Psoas muscle (tissue), 8 donors: ENCODE measurements at places on chromosomes 12 and 14. TPM values are rescaled to one million over a fixed set of nuclear protein-coding genes. Genes with fewer than 3 reads are reported as not detected.
A peak's percentile ranks its signal among the peaks of the same experiment; 100 is the strongest.

The TAS2R31 gene
- polyA plus RNA-seq: 0.13 TPM

- no peak for DNase-seq
Observed at GRCh38 chr14:103084021-103084919, at the start of gene LBHD2. Gene LBHD2, plus strand, starts transcription at chr14:103084210. Its CDS starts 1,803 bp downstream, at chr14:103086013.

DNA sequence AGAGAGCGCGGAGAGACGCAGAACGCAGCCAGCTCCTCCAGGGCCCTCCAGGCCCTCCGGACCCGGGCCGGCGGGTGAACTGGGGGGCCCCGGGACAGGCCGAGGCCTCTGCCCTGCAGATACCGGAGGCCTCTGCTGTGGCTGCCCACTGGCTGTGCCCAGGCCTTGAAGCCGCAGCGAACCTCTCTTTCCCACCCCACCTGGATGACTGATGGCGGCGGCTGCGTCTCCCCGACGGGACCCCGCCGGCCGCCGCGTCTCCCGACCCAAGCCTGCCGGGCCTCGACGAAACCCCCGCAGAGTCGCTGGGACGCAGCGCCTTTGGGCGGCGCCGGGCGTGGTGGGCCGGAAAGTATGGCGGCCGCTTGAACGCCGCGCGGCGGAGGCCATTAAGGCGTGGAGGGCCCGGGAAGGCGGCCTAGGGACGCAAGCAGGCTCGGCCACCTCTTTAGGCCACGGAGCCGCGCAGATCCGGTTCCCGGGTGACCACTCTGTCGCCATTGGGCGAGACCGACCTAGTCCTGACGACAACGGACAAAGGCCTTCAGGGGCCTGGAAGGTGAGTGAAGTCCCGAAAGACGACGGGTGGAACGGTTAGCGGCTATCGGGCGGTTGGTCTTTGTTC lies 8.4 kb upstream of the ERGIC2 start:
- no peak for DNase-seq

DNA sequence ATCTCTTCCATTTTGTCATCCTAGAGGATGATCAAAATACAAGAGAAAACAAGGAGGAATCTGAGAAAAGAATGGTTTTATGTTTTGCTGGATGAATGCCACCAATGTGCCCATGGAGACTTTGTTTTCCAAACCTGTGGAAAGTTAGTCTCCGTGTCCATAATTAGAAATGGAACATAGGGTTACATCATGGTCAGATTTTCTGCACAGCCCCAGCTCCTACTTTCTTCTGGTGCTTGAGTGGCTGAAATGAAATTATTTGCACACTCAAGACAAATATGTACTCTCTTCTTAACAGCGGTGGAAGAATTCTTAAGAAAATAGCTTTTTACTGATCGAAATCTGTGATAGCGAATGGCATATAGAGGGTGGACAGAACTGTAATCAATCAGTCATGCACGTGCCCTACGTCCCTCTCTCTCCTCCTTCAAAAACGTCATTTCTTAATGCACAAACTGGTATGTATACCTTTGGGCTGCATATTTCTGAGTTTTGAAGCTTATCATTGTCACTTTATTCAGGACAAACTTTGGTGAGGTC lies 825.2 kb downstream of the AACS start:
- no peak for DNase-seq

DNA sequence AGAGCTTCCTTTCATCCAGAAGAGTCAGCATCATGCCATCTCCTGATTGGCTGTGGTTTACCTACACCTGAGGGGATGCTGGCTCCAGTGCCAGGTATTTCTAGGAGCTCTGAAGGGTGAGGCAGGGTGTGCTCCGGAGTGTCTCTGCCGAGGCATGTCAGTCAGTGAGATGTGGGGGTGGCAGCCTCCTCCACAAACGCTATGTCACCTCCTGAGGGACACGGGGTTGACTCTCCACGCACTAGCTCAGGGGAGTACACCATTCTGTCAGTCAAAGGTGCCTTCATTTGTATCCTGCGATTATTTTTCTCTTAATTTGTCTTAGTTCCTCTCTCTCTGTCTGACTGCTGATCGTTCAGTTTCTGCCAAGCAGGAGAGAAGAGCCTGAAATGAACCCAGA lies 604.5 kb downstream of the VRK1 start:
- DNase-seq: no peak

DNA sequence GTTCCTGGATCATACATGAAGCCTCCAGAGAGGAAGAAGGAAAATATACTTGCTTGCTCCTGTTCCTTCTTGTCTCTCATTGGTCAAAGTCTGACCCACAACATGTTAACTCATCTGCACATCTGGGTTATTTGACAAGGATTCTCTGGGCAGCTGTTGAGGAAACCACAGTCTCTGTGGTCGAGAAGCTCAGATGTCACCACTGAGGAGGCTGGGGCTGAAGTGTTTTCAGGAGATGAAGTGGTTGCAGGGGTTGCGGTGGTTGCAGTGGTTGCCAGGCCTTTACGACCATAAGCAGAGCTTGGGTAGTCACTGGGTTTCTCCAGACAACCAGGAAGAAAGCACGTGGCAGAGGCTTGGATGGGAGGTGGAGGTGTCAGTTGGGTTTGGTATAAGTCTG lies 265.0 kb upstream of the LRIG3 start:
- no peak for DNase-seq

GRCh38 chr14:103628221-103628683 lies 759 bp upstream of the KLC1 start:
- DNase-seq: peak; percentile 85

The CORO1C gene
- 16.9 TPM for polyA plus RNA-seq

The EIF2S3B gene
- 0.37 TPM for polyA plus RNA-seq

The ARL1 gene
- 56.4 TPM for polyA plus RNA-seq

- no peak for DNase-seq
Observed at GRCh38 chr14:99672506-99673304, 11.4 kb upstream of the CYP46A1 start.

DNA sequence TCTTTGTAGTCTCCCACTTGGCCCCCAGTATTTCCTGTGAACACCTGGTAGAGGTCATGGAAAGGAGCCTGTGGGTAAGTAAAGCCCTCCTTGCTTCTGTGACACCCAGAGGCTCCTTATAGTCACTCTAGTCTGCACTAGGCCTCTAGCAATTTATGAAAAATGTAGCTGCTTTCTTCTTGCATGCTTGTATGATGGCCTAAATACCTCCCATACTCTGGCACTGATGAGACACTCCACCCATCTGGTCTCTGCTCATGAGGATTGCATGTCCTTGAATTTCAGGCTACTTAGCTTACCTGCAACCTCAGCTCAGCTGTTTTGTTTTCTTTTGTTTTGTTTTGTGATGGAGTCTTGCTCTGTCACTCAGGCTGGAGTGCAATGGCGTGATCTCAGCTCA lies 4.6 kb upstream of the A2ML1 start:
- DNase-seq: no peak

DNA sequence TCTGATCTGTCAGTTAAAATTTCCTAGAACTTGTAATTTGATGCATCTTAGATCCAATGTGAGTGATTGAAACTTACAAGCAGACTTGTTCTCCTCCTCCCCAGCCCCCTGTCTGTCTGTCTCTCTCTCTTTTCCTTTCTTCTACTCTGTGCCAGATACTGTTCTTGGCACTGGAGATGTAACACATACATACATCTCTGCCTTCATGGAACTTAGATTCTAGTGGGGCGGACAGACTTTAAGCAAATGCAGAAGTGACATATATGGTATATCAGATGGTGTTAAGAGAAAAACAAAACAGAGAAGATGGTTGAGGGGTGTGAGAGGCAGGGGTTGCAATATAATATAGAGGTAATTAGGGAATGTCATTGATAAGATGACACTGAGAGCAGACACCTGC lies 6.6 kb downstream of the CHST11 start:
- no peak for DNase-seq

- no peak for DNase-seq
Observed at GRCh38 chr12:15599266-15600037, 189.7 kb downstream of the EPS8 start.

DNA sequence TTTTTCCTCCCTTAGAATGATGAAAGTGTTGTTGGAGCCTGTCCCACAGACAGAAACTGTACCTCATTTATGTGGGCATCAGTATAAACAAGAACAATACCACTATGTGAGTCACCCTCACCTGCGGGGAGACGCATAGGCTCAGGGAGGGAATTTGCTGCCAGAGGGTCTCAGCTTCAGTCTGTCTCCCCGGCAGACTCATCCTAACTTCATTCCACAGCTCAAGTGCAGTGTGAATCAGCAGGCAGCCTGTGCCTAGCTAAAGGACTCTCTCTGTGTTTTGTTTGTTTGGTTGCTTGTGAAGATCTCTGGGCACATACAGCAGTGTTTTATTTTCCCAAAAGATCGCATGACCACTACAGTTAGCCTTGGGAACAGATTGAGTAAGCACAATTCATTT lies 98.9 kb downstream of the PRKCH start:
- no peak for DNase-seq

DNA sequence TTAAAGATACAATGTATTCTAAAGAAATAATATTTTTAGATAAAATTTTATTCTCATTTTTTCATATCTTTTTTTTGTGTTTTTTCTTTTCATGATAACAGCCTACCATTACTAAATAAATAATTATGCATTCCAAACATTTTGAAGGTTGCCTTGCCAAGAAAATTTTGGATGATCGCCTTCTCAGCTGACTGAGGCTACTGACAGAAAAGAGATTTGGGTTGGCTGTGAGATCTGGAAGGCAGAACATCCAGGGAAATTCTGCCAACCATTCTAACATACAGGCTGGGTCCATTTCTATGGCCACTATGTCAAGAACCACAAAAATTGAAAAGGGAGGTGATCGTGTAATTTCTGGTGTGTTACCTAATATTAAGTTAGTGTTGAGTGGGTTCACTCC lies 48.1 kb downstream of the GALNT8 start:
- no peak for DNase-seq

DNA sequence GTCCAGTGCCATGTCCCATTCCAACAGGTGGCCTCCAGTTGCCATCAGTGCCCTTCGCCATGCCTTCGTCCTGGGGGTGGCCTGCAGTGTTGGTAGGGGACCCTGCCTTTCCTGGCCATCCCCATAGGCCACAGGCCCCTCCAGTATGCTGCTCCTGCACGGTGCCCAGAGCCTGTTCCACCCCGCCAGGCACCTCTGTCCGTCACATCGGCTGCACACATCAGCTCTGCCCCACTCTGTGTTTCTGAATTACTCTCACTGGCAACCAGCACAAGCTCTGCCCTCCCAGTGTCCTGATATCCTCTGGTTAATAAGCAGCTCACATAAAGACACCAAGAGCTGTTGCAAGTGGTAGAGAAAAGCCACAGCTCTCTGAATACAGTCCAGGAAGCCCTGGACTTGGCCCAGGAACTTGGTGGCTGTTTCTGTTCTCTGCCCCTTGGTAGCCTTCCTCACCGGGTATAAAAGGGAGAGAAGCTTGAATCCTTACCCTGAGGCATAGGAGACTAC lies 31.3 kb upstream of the ATP2A2 start:
- peak; percentile 62 for DNase-seq

GRCh38 chr12:46364777-46365580 lies 7.6 kb downstream of the SLC38A2 start:
- no peak for DNase-seq

The SLC7A8 gene
- 10.4 TPM for polyA plus RNA-seq

- no peak for DNase-seq
Observed at GRCh38 chr12:77722536-77722935, 108.2 kb upstream of the NAV3 start.

The RPGRIP1 gene
- polyA plus RNA-seq: not detected

DNA sequence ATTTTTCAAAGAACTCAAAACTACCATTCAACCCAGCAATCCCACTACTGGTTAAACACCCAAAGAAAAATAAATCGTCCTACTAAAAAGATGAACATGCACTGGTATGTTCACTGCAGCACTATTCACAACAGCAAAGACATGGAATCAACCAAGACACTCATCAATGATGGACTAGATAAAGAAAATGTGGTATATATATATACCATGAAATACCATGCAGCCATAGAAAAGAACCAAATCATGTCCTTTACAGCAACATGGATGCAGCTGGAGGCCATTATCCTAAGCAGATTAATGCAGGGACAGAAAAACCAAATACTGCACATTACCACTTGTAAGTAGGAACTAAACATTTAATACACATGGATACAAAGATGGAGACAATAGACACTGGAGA lies 3.8 kb upstream of the ANO6 start:
- DNase-seq: no peak

DNA sequence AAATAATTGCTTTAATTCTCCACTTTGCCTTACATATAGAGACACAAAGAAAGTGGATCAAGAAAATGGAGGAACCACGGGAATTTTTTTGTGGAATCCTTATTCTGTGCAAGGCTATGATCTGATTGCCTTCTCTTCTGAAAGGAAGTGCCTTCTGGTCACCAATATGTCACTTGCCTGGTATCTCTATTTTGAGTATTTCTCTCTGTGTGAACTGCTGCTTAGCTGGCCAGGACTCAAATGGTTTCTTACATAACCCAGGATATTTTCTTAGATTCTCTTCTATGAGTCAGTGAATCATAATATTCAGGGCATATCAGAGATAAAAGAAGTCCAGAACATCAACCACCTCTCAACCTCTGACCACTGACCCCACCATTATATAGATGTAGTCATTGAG lies 156.1 kb downstream of the DIO2 start:
- no peak for DNase-seq

DNA sequence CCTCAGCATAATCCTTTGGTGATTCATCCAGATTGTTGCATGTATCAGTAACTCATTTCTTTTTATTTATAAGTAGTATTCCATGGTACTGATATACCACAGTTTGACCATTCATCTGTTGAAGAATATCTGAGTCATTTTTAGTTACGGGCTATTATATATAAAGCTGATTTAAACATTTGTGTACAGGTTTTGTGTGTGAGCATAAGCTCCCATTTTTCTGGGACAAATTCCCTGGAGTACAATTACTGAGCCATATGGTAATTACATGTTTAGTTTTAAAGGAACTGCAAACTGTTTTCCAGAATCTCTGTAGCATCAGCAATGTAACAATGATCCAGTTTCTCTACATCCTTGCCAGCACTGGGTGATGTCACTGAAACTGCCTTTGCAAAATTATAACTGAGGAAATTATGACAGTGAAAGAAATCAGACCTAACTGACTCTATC lies 236.2 kb upstream of the KRR1 start:
- no peak for DNase-seq

The ZNF641 gene
- polyA plus RNA-seq: 25.1 TPM

The PYGL gene
- polyA plus RNA-seq: 3.6 TPM

- no peak for DNase-seq
Observed at GRCh38 chr12:5511256-5511643, 79.3 kb downstream of the NTF3 start.

The CCDC175 gene
- not detected for polyA plus RNA-seq

The FZD10 gene
- 0.26 TPM for polyA plus RNA-seq

DNA sequence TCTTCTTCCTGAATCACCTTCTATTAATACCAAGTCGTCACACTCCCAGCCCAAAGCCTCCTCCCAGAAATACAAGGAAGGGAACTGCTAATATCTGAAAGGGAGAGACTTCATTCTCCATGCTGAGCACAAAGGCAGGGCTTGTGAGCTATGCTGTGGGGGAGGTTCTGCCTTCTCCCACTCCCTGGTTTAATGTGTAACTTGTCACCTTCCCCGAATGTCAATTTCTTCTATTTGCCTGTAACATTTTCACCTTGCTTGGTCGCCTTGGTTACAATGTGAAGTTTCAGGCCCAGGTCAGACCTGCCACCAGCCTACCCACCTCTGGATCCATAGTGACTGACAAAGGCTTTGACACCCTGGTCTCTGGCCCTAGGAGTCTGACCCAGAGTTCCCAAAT lies 82.0 kb upstream of the ESRRB start:
- DNase-seq: no peak
